ENCODE measurements at places on chromosomes 4 and X. TPM values are rescaled to one million over a fixed set of nuclear protein-coding genes. Genes with fewer than 3 reads are reported as not detected.

The ANXA10 gene
- total RNA-seq: 2.9 TPM

The MAGEA4 gene
- not detected for total RNA-seq

The SPANXD gene
- not detected for total RNA-seq

The MAGEE2 gene
- total RNA-seq: not detected

The SCFD2 gene
- total RNA-seq: 30.8 TPM

The STOX2 gene
- 0.29 TPM for total RNA-seq

All from myometrial cell (primary cell).